ENCODE measurements at places on chromosomes 3 and 15. TPM values are rescaled to one million over a fixed set of nuclear protein-coding genes. Genes with fewer than 3 reads are reported as not detected.

Gene EPHA6
- not detected for total RNA-seq

Gene LCMT2
- total RNA-seq: 11.1 TPM

Gene SERINC4
- total RNA-seq: 0.61 TPM

Gene NPAP1
- not detected for total RNA-seq

GRCh38 chr15:81660976-81661375 lies 287.0 kb upstream of the TMC3 start:
- no peak for DNase-seq

GRCh38 chr15:65521350-65521749 lies 3.9 kb upstream of the DPP8 start:
- no peak for DNase-seq

- no peak for DNase-seq
These were observed 5.9 kb downstream of the SLC49A4 start for GRCh38 chr3:122800706-122801237.

DNA sequence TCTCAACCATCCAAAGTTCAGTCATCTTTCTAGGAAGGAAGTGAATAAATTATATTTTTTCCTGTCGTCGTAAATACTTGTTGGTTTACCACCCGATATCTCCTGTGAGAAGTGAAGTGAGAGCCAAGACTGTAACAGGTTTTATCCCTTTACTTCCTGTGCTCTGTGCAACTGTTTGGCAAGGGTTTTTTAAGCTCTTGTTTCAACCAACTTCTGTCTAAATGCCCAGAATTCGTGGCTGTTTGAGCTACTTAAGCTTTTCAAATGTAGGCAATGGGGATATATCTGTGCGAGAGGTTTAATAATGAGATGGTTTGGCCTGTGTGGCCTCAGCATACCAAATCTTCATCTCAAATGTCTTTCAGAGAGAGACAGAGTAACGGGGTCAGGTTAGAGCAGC lies 134.7 kb downstream of the LRTM1 start:
- no peak for DNase-seq

DNA sequence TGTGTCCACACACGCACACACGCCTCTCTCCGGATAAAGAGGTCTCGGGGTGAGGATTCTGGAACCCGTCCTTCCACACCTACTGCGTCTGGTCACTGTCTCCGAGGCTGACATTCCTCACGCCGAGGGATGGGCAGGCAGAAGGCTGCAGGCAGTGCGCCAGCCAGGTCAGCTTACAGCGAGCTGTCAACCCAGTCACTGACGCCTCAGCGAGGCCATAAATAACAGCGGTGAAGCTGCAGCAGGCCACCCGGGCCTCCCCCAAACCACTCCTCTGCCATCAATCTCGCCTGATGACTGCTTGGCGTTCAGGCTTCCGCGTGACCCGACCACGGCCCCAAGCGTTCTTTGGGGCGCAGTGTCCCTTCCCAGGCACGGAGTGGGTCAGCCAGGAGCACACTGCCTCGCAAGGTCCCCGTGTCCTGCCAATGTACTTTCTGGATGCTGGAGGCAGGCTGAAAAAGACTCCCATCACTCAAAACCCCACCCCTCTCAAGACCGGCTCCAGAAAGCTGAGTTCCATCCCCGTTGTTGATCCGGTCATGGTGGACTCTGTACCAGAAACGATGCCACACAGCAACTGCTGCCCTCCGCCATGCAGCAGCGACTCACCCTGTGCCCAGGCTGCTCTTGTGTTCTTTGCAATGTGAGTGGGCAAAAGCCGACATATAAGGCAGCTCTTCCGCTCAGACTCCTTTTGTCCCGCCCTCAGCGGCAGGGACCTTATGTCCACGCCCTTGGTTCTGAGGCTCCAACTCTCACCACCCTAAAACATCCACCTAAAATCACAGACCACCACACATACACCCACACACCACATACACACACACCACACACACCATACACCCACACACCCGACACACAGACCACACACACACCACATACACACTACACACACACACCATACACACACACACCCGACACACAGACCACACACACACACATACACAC lies 27.1 kb downstream of the CPN2 start:
- DNase-seq: no peak

Measured in activated naive CD4-positive, alpha-beta T cell treated with anti-CD3 and anti-CD28 coated beads, Interleukin-2, amount 50 U/mL, for 72 hours (primary cell).